ENCODE measurements at places on chromosomes 16 and 17. TPM values are rescaled to one million over a fixed set of nuclear protein-coding genes. Genes with fewer than 3 reads are reported as not detected.

Gene DNAI2
- not detected for total RNA-seq

Gene VAT1L
- total RNA-seq: 0.10 TPM

Gene GID4
- total RNA-seq: 9.4 TPM

GRCh38 chr17:61492759-61493526 lies 40.7 kb downstream of the TBX4 start:
- DNase-seq: no peak

GRCh38 chr16:89055894-89056555 lies 37.6 kb upstream of the ACSF3 start:
- no peak for DNase-seq

DNA sequence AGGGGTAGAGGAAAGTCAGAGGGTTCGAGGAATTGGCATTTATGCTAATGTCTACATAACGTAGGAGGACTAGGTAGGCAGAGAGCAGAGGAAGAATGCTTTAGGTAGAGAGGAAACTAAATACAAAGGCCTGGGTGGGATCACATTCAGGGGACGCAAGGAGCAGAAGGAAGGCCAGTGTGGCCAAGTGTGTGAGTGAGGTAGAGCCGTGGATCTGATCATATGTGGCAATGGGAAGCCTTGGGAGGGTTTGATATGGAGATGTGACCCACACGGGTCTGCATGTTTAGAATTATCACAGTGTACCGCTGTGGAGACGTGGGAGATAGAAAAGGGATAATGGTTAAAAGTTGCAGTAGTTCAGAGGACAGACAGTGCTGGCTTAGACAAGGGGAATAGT lies 43.1 kb downstream of the HLF start:
- no peak for DNase-seq

DNA sequence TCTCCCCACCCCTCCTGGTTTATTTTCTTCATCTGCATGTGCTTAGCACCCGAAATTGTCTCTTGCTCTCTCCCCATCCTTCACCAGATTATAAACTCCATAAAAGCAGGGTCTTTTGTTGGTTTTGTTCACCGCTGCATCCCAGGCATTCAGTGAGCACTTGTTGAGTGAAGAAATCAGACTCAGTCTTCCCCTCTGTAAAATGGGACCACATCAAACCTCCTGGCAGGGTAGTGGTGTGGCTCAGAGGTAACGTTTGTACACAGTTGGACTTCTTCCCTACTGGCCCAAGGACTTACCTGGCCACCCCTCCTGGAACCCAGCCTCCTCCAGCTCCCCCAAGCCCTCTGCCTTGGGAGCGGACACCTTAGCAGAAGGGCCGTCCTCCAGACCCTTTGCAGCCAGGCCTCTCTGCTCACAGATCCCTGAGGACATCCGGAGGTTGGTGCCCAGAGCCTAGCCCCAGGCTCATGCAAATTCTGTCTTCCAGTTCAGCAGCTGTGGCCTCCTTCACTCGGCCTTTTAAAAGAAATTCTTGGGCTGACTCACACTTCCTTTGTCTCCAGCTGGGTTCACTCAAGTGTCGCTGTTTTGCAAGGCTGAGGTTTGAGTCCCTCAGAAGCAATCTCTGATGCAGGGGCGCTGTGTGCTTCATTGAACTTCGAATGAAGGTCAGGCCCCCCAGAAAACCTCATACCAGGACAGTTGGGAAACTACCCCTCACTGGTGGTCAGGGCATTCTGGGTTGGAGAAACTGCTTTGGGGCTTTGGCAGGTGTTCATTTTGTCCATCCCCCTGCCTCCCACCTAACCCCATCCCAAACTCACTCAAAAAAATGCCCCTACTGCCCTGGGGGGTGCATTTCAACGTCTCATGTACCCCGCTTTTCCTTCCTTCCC lies 16.8 kb upstream of the RMI2 start:
- peak; percentile 94 for DNase-seq
